ENCODE measurements at places on chromosomes 1 and 21.

DNA sequence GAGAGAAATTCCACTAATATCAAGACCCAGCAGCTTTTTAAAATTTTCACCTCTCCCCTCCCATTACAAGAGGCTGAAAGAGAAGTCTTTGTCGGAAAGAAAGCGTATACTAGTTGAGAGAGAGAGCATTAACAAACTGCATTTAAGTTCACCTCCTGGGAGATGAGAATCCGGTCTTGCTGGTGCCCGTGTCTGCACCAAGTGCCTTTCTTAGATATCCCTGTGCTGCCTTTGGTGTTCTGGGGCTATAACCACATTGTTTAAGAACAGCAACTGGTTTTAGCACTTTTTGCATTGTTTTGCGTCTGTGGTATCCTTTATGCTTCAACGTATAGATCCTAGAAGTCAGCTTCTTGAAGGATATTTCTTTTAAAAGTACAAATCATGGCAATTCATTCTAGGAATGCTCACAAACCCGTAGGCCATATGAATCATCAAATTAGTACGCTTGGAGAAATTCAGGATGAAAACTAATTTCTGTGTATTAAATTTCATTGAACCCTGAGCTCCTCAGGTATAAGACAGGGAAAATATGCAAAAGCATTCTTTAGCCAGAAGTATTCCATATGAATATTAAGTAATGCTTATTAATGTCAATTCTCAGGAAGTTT is 3.4 kb upstream of the RPE65 start:
- peaks cover 5% of the 10 kb centered on the region for H3K4me1 ChIP-seq
- H3K4me3 ChIP-seq = no peak overlapping the region
- no peak for DNase-seq
- no peaks in the 10 kb centered on the region for H3K27me3 ChIP-seq
- no peak overlapping the region for H3K27ac ChIP-seq

- peaks cover 16% of the 10 kb centered on the region for H3K4me1 ChIP-seq
- H3K36me3 ChIP-seq = no peaks in the 10 kb centered on the region
- no peak for DNase-seq
- H3K27ac ChIP-seq = no peak overlapping the region
- H3K4me3 ChIP-seq = no peak overlapping the region
- peaks cover 29% of the 10 kb centered on the region for H3K27me3 ChIP-seq
Observed at GRCh38 chr1:209672705-209673630, 2.2 kb upstream of the G0S2 start.

- no peak overlapping the region for H3K4me3 ChIP-seq
- DNase-seq = no peak
- peaks cover 10% of the 10 kb centered on the region for H3K27me3 ChIP-seq
- H3K27ac ChIP-seq = no peak overlapping the region
Observed at GRCh38 chr1:20319456-20320220, 29.0 kb downstream of the VWA5B1 start.

GRCh38 chr1:72394457-72394856 is 112.1 kb upstream of the NEGR1 start:
- DNase-seq = no peak
- no peak overlapping the region for H3K27ac ChIP-seq
- H3K4me3 ChIP-seq = no peak overlapping the region
- no peaks in the 10 kb centered on the region for H3K4me1 ChIP-seq
- H3K36me3 ChIP-seq = no peaks in the 10 kb centered on the region
- H3K27me3 ChIP-seq = no peaks in the 10 kb centered on the region

DNA sequence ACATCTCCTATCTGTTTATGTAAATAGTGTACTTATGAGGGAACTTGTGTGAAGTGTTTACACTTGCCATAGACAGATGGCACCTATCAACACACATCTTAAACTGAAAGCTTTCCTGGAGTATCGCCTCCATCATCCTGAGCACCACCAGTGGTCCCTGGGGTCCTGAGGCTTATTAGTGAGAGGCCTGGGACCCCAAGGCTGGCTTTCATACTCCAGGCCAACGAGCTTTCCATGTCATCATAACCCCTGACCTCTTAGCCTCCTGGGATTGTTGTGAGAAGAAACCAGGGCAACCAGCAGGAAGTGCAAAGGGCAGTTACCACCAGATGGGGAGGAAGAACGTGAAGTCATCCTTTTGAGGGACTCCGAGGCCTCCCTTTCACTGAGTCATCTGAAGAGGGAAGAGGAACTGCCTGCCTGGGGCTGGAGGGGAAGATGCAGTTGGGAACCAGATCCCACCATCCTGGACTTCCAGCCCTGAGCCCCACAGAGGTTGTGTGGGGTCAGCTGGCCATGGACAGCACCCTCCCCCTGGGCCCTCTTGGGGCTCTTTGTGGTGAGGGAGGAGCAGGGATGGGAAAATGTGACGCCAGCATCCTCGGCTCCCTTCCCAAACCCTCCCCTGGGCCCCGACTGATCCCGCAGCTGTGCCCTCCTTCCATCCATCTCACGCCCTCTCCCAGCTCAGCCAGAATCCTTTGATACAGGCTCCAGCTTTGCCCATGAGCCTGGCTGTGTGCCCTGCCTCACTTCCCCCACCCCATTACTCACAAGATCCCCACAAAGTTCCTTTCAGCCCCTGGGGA is 5.8 kb downstream of the INKA2 start:
- H3K4me1 ChIP-seq = peaks cover 95% of the 10 kb centered on the region
- H3K4me3 ChIP-seq = no peak overlapping the region
- H3K27ac ChIP-seq = peak overlapping the region; percentile 88
- peaks cover 18% of the 10 kb centered on the region for H3K36me3 ChIP-seq

DNA sequence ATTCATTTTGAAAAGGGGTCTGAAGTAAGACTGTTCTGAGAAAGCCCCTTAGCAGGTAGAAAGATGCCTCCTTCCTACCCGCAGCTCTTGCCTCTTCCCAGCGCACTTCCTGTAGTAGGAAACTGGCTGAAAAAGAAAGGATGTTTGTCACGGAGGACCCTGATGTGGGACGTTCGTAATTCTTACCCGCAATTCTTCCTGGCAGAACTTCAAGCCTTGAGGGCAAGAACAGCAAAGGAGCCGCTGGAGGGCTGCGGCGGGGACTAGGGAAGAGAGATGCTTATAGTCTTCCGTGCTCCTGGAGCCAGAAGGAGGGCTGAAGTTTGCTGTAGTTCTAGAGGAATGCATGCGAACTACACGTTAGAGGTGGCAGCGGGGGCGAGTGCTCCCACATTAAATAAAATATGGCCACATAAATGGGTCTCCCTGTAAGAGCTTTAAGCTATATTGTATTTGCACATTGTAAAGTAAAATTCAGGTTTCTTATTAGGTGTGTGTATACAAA is 6.3 kb downstream of the C1orf53 start:
- H3K27me3 ChIP-seq = peaks cover 77% of the 10 kb centered on the region
- H3K4me1 ChIP-seq = peaks cover 32% of the 10 kb centered on the region
- H3K27ac ChIP-seq = no peak overlapping the region
- H3K4me3 ChIP-seq = no peak overlapping the region
- no peak for DNase-seq

DNA sequence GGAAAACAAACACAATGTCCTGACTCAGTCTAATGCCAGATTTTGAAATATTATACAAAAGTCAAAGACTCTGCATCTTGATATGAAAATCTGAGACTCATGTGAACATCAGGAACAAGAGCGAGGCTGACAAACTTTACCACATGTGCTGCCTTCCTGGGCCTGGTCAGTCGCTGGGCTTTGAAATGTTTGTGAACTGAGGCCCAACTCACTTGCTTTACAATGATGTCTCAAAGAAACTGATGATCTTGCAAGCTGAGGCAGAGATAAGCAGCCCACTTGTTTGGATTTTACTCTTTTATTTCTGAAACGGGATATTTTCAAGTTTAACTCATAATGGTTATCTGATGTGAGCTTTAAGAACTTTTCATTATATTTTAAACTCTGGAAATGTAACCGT is 2.1 kb downstream of the BCAR3 start:
- no peak overlapping the region for H3K4me3 ChIP-seq
- no peak overlapping the region for H3K27ac ChIP-seq
- no peaks in the 10 kb centered on the region for H3K27me3 ChIP-seq
- peaks cover 39% of the 10 kb centered on the region for H3K4me1 ChIP-seq

DNA sequence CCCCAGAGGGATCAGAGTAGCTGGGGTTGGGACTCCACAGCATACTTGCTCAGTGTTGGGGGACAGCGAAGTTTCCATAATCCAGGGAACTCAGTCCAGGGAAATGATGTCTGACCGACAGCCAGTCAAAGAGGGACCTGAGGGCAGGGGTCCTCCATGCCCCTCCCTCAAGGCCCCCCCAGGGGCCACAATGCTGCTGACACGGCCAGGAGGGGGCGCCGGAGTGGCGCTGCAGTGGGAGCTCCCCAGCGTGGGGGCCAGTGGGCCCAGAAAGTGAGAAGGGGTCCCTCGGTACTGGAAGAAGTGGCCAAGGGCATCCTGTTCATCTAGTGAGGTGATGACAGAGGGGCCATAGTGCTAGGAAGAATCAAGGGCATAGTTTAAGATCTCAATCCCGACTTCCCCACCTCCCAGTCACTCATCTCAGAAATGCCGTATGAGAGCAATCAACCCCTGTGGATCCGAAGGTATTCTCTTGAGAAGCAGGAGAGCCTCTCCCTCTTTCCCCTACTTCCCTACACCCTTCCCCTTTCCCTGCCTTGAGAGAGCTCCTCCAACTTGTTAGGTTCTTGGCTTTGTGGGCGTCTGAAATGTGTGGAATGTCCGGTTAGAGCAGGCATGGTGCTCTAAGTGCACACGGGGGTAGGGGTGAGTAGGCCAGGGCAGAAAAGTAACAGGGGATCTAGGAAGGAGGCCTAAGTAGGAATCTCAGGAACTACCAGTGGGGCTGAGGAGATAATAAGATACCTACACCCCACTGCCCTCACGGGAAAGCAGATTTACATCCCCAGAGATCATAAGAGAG is 4.1 kb downstream of the NUDT17 start:
- peaks cover 10% of the 10 kb centered on the region for H3K4me1 ChIP-seq
- no peak overlapping the region for H3K4me3 ChIP-seq
- no peaks in the 10 kb centered on the region for H3K27me3 ChIP-seq
- no peak for DNase-seq
- no peak overlapping the region for H3K27ac ChIP-seq
- peaks cover 64% of the 10 kb centered on the region for H3K36me3 ChIP-seq

- no peaks in the 10 kb centered on the region for H3K36me3 ChIP-seq
- H3K27ac ChIP-seq = no peak overlapping the region
- H3K27me3 ChIP-seq = peaks cover 18% of the 10 kb centered on the region
Observed at GRCh38 chr1:53420341-53420740, 38.9 kb upstream of the DMRTB1 start.

- H3K36me3 ChIP-seq = no peaks in the 10 kb centered on the region
- peaks cover 19% of the 10 kb centered on the region for H3K4me1 ChIP-seq
- no peak overlapping the region for H3K27ac ChIP-seq
Observed at GRCh38 chr1:151513626-151514121, 2.5 kb downstream of the CGN start.

GRCh38 chr1:54928327-54928726 is 41.3 kb upstream of the DHCR24 start:
- no peak overlapping the region for H3K4me3 ChIP-seq
- H3K27me3 ChIP-seq = no peaks in the 10 kb centered on the region
- no peaks in the 10 kb centered on the region for H3K36me3 ChIP-seq
- H3K27ac ChIP-seq = peak overlapping the region; percentile 84
- peaks cover 28% of the 10 kb centered on the region for H3K4me1 ChIP-seq

DNA sequence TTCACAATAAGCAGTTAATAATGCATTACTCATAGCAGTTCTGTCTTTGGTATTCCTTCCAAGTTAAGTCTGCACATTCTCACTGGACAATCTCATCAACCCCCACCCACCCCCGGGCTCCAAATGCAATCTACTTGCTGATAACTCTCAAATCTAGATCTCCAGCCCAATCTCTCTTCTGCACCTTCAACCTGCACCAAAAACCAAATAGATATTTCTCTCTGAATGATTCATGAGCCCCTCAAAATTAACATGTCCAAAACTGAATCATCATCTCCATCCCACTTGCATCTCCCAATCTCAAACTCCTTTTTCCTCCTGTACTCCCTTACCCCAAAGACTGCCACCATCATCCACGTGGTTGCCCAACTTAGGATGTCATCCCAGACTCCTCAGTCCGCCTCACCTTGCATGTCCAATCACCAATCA is 2.7 kb downstream of the DOCK7 start:
- no peaks in the 10 kb centered on the region for H3K27me3 ChIP-seq
- H3K36me3 ChIP-seq = no peaks in the 10 kb centered on the region
- DNase-seq = no peak
- peaks cover 9% of the 10 kb centered on the region for H3K4me1 ChIP-seq
- H3K4me3 ChIP-seq = no peak overlapping the region

- no peak overlapping the region for H3K4me3 ChIP-seq
- no peak for DNase-seq
- no peaks in the 10 kb centered on the region for H3K27me3 ChIP-seq
- H3K27ac ChIP-seq = peak overlapping the region; percentile 15
- peaks cover 77% of the 10 kb centered on the region for H3K36me3 ChIP-seq
Observed at GRCh38 chr1:228314658-228315483, 91.8 kb downstream of the TRIM11 start.

- H3K27ac ChIP-seq = peak overlapping the region; percentile 62
- H3K27me3 ChIP-seq = no peaks in the 10 kb centered on the region
- peaks cover 52% of the 10 kb centered on the region for H3K4me1 ChIP-seq
Observed at GRCh38 chr1:111943846-111944749, 45.4 kb downstream of the KCND3 start.

DNA sequence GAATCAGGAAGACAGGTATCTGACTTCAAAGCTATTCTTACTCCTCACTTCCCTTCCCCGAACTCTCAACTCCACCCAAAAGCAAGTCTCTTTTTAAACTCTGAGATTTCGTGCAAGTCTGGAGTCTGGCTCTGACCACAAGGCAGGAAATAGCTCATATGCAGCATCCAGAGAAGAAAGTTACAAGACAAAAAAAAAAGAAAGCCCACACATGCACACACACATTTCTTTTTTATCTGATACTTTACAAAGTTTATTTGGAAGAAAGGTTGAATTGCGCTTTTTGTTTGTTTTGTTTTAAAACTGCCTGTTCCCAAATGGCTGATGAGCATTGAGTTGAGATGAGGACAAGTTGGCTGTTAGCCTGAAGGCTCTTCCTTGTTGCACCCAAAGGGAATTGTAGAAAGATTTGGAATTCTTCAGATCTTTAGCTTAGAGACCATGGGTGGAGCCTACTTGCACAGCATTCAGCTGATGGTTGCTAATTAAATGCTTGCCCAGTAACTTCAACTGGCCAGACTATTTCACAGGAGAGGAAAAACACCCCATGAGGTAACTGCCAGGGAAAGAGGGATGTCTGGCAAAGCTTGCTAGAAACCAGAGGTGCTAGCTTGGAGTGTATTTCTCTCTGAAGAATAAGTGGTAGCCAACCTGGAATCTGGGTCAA is 490.3 kb downstream of the TTLL7 start:
- no peak overlapping the region for H3K4me3 ChIP-seq
- H3K27me3 ChIP-seq = no peaks in the 10 kb centered on the region
- peak; percentile 91 for DNase-seq
- peaks cover 6% of the 10 kb centered on the region for H3K4me1 ChIP-seq
- H3K36me3 ChIP-seq = no peaks in the 10 kb centered on the region

GRCh38 chr1:2847086-2847985 is 45.8 kb upstream of the TTC34 start:
- DNase-seq = no peak
- peaks cover 2% of the 10 kb centered on the region for H3K27me3 ChIP-seq
- no peaks in the 10 kb centered on the region for H3K4me1 ChIP-seq
- H3K36me3 ChIP-seq = no peaks in the 10 kb centered on the region

DNA sequence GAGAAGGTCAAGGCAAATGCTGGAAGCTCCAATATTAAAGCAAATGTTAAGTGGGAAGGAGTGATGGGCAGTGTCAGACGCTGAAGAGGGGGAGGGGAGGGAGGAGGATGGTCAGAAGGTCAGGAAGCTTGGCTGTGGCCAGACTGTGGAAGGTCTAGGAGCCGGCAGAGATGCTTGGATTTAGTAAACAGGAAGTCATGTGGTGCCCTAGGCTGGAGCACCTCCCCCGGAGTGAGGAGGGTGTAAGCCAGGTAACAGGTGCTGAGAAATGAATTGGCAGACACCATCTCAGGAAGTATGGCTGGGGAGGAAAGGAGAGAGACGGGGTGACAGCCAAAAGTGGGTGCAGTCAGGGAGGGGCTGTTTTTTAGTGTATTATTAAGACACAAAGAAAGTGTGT is 17.7 kb downstream of the CSMD2 start:
- H3K27ac ChIP-seq = no peak overlapping the region
- H3K4me1 ChIP-seq = no peaks in the 10 kb centered on the region
- H3K4me3 ChIP-seq = no peak overlapping the region

Data from muscle of leg (tissue), 16 donors.